ENCODE measurements at places on chromosomes 1 and 21.

DNA sequence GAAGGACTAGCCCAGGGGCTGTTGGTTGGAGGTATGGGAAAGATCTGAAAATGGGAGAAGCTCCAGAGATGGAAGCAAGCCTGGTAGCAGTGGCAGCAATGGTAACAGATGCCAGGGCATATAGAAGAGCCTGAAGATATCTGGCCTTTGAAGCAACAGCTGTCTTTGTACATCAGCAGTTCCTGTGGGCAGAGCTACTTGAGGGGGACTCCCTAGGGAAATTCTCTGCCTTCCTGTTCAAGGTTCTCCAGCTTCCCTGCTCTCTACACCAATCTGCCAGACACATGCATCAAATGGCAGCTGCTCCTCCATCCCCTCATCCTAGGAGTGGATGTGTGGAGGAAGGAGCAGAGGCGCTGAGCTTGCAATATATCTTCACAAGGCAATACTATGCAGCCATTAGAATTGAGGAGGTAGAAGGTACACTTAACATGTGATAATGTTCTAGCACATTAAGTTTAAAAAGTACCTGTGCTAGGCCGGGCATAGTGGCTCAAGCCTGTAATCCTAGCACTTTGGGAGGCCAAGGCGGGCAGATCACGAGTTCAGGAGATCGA, 2.2 kb downstream of the TMEM35B start:
- DNase-seq: no peak

- no peak for DNase-seq
Measured at GRCh38 chr1:3543076-3544039, 68.0 kb downstream of the MEGF6 start.

- DNase-seq: no peak
Measured at GRCh38 chr1:99645699-99646531, at the start of gene PALMD. TSS of gene PALMD (plus strand) at chr1:99646113. CDS start at chr1:99646318, 205 bp downstream.

GRCh38 chr1:56564615-56565014, 14.7 kb downstream of the PLPP3 start:
- no peak for DNase-seq

DNA sequence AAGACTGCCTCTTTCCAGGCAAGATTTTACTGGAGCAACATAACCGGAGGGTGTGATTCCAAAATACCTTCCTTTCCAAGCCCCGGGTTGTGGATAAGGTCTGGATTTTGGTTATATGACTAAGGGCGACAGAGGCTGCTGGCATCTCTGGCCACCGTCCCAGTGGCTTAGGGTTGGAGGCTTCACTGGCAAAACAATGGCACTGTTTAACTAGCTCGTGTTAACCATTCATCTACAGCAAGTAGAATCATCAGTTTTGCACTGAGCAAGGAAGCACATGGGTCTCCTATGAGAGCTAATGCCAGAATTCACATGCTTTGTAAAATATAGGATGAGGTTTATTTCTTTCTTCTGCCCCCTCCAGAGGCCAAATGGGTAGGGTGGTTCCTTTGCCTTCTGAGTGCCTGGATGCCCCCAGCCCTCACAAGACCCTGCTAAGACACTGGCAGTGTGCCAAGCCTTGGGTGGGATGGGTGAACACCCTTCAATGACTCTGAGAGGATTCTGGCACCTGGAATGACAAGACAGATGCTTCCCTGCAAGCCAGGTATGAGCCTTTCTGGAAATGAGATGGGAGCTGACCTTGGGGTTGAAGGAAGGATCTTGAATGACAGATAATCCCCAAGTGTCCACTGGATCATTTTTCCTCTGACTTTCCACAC, 36.8 kb downstream of the DHCR24 start:
- no peak for DNase-seq

- no peak for DNase-seq
Measured at GRCh38 chr1:40405812-40406211, 32.3 kb downstream of the SMAP2 start.

DNA sequence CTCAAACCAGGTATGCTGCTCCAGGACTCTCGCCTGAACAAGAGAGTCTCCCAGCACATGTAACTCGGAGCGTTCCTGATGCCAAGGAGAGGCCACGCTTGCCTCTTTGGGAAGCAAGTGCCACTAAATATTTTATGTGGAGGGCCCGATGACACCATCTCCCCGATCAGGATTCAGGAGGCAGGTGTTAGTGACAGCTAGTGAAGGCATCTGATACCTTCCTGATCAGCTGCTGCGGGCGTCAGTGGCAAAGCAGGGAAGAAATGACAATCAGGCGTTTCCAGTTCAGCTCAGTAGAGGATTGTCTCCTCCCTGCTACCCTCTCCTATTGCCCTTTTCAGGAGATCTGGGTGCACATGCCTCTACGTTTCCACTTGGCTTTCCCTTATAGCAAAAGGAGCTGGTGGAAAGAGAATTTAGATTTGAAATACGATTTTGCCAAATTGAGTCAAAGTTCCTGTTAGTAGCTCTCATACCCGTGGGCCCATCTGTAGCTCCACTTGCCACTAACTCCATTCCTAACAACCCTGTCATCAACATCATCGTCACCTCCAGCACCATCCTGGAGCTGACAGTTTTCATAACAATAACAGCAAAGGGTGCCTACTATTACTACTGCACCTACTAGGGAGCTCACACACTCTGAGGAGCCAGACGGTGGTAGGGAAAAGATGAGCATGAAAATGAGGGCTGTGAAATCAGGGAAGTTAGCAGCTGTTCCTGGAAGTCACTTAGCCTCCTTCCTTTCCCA, 21.6 kb downstream of the PLXNA2 start:
- DNase-seq: no peak

- no peak for DNase-seq
Measured at GRCh38 chr1:45198185-45198584, 8.2 kb downstream of the ZSWIM5 start.
